ENCODE measurements at places on chromosomes 13 and 19. TPM values are rescaled to one million over a fixed set of nuclear protein-coding genes. Genes with fewer than 3 reads are reported as not detected.

LRFN3 gene
- polyA plus RNA-seq, result 0.60 TPM

LRRC63 gene
- polyA plus RNA-seq, result 0.67 TPM

C19orf73 gene
- not detected for polyA plus RNA-seq

MAMSTR gene
- polyA plus RNA-seq, result 1.9 TPM

PROZ gene
- polyA plus RNA-seq, result not detected

MEGF8 gene
- polyA plus RNA-seq, result 2.8 TPM

CEACAM3 gene
- polyA plus RNA-seq, result not detected

KASH5 gene
- not detected for polyA plus RNA-seq

KATNAL1 gene
- polyA plus RNA-seq, result 16.9 TPM

ONECUT3 gene
- not detected for polyA plus RNA-seq

USHBP1 gene
- not detected for polyA plus RNA-seq

ZNF844 gene
- 5.2 TPM for polyA plus RNA-seq

RUBCNL gene
- 42.1 TPM for polyA plus RNA-seq

ETV2 gene
- 0.70 TPM for polyA plus RNA-seq

MEDAG gene
- polyA plus RNA-seq, result 1.1 TPM

IGFLR1 gene
- polyA plus RNA-seq, result 1.0 TPM
